ENCODE measurements at places on chromosomes 1 and 21.

DNA sequence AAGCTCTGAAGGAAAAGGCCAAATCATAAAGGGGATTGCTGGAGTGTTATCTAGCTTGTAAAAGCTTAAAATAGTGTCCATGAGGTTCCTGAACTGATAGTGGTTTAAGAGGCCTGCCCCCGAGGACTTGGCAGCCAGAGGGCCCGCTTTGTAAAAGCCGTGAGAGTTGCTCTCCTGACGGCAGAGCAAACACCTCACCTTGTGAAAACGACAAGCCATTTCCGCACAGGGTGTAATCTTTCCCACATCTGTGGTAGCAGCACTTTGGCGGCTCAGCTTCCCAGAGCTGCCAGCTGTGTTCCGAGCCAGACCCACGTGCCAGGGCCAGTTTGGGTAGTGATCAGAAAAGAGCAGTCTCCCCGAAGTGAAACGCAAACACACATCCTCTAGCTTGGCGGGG is 37.0 kb downstream of the SERBP1 start:
- DNase-seq = no peak

DNA sequence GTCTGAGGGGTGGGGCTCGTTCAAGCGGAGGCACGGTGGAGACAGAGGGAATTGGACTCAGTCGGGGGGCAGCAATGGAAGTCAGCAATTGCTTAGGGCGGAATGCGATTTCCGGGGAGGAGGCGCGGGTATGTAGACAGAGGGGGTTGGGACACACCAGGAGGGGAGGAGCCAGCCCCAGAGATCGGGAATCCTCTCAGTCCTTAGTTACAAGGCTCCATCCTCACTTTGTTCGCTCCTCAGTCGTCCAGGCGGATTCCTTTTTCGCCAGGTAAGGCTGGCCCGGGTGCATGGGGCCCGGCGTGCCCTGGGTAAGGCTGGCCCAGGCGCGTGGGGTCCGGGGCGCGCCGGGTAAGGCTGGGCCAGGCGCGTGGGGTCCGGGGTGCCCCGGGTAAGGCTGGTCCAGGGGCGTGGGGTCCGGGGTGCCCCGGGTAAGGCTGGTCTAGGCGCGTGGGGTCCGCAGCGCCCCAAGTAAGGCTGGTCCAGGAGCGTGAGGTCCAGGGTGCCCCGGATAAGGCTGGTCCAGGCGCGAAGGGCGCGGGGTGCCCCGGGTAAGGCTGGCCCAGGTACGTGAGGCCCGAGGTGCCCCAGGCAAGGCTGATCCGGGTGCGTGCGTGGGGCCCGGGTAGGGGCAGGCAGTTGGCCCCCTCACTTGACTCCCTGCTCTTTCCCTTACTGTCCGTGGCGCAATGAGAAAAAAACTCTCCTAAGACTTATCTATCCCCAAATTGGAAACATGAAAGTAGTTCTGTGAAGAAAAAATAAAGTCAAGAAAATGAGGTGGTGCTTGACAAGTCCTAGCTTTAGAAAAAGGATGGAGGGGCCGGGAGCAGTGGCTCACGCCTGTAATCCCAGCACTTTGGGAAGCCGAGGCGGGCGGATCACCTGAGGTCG is at the start of gene L1TD1:
Gene L1TD1, plus strand, starts transcription at position 199 of the 894 bp plus-strand sequence. CDS start 11,780 bp downstream, outside the sequence.
- DNase-seq = no peak

DNA sequence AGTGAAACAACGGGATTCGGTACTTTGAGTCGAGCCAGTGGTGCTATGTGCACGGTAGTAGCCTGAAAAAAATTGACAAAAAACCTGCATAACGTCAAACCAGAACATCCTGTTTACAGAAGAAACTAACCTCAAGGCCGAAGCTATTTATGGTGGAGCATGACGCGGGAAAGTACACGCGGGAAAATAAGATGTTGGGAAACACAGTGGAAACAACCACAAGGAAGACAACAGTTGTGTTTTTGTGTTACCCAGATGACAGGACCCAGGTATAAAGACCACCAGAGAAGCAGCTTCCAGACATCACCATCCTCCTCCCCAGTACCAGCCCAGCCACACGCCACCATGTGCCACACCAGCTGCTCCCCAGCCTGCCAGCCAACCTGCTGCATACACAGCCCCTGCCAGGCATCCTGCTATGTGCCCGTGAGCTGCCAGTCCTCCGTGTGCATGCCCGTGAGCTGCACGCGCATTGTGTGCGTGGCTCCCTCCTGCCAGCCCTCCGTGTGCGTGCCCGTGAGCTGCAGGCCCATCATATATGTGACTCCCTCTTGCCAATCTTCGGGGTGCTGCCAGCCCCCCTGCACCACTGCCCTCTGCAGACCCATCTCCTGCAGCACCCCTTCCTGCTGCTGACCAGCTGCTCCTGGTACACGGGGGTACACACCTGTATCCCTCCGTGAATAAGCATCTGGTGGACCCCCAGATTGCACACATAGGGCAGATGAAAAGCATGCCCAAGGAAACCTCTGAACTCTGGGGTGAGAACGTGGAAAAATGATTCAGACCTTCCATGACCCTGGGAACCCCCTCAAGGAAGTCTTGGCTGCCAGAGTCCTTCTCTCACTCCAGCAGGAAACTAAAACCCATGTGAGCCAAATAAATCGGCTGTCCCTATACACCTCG is at the start of gene KRTAP12-3:
Gene KRTAP12-3, plus strand, starts transcription at position 298 of the 906 bp plus-strand sequence. Its CDS starts 48 bp downstream, at position 346.
- DNase-seq = no peak

- peak; percentile 44 for DNase-seq
These were observed 85.4 kb upstream of the ROR1 start for GRCh38 chr1:63688302-63688890.

DNA sequence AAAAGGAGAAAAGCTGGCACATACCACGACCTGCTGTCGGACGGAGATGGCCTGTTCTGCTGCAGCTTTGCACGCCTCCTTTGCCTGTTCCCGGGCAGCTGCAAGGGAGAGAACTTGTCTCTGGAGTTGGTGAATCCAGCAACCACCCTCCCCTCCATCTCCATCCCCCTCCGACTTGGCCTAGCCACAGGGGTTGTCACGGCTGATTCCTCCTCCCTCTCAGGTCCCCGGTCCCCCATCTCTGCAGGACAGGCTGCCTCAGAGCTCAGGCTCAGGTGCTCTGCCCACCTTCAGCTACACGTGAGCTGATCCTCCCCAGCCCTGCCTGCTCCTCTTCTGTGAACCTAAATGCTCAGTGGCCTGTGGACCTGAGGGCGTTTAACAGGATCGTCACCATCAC is 11.1 kb upstream of the SRM start:
- no peak for DNase-seq

- DNase-seq = peak; percentile 93
These were observed 823 bp upstream of the SYF2 start for GRCh38 chr1:25232866-25233784.

DNA sequence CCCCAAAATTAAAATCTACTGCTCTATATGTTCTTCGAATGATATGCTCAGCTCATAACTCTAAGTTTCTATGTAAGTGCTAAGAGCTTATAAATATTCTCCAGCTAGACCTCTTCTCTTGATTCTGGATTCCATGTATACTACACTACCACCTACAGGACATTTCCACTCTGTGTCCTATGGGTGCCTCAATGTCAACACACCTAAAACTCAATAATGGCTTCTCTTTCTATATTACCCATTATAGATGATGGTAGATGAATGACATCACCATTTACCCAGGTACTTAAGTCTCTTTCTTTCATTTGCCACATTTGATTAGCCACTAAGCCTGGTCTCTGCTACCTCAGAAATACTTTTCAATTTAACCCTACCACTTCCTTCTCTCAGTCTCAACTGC is 41.3 kb downstream of the TBX19 start:
- DNase-seq = peak; percentile 59

- DNase-seq = no peak
These were observed 126.3 kb upstream of the CXADR start for GRCh38 chr21:17386498-17386897.

- peak; percentile 21 for DNase-seq
These were observed 56.2 kb downstream of the NTNG1 start for GRCh38 chr1:107196973-107197562.

Measured in fibroblast of mammary gland (primary cell).